ENCODE measurements at places on chromosomes 1 and 21. TPM values are rescaled to one million over a fixed set of nuclear protein-coding genes. Genes with fewer than 3 reads are reported as not detected.

The OR6N2 gene
- not detected for total RNA-seq

The SLC16A4 gene
- total RNA-seq: 0.33 TPM

The ATP1A2 gene
- not detected for total RNA-seq

The PRAMEF13 gene
- not detected for total RNA-seq

The OR6N1 gene
- not detected for total RNA-seq

The GSTM3 gene
- 5.0 TPM for total RNA-seq
